Naive thymus-derived CD8-positive, alpha-beta T cell (primary cell): ENCODE measurements at places on chromosomes 12 and 14. TPM values are rescaled to one million over a fixed set of nuclear protein-coding genes. Genes with fewer than 3 reads are reported as not detected.

DNA sequence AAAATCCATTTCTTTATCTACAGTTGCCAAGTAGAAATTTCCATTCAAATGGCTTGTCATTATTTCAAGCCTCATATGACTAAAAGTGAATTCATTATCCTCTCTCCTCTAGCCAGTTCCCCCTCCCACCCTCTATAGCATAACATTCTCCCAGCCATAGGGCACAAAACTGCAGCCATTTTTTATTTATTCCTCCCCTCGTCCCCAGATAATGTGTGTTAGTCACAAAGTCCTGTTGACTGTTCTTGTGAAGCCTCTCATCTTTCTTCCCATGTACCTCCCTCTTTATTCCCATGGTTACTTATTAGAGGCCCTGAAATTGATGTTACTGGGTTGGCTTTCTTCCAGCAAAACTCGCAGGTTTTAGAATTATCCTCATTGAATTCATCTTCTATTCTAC is 13.2 kb downstream of the RTN1 start:
- no peak for DNase-seq

GRCh38 chr14:39243831-39244230 is 10.1 kb downstream of the MIA2 start:
- DNase-seq: no peak

- DNase-seq: no peak
These were observed 41.9 kb downstream of the RAD52 start for GRCh38 chr12:907413-908185.

Gene KRT74
- not detected for polyA plus RNA-seq
